ENCODE measurements at places on chromosomes 12 and 14.

DNA sequence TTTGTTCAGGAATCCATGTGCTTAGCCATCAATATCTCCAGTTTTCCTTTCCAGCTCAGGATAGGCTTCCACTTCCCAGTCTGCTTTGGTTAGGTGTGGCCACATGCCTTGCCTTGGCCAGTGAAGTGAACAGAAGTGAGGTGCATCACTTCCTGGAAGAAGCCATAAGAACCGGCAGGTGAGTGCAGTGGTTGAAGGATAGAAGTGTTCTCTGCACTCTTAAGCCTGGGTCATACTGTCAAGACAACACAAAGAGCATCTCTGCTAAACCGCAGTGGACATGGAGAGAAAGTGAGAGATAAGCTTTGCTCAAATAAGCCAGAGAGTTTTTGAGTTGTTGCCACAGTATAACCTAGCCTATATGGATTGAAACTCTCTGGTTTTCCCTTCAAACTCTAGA is 11.4 kb downstream of the GNG2 start:
- DNase-seq = no peak

DNA sequence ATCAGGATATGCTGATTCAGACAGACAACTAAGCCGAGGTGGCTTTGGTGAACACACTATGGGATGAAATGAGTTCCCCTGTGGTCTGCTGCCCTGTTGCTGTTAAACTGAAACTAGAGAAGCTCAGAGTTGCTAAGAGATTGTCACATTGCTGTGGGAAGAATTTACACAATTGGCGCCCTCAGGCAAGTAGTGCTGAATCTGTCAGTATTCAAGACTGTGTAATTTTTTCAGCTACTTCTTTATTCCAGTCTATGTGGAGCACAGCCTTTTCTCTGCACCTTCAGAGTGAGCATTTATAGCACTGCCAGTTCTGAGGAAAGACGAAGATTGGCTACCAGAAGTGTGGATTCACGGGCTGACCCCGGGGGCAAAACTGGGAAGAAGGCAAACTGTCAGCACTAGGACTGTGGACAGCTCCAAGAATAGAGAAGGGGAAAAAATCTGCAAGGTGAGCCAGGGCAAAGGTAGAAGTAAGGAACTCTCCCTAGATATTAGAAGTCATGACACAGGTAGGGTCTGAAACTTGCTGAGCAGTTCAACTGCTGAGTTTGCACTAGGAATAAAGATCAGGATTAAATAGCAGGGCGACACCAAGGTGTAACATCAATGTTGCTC is 218.8 kb upstream of the TMPO start:
- no peak for DNase-seq

GRCh38 chr12:52604859-52605258 is 3.6 kb upstream of the KRT72 start:
- no peak for DNase-seq

DNA sequence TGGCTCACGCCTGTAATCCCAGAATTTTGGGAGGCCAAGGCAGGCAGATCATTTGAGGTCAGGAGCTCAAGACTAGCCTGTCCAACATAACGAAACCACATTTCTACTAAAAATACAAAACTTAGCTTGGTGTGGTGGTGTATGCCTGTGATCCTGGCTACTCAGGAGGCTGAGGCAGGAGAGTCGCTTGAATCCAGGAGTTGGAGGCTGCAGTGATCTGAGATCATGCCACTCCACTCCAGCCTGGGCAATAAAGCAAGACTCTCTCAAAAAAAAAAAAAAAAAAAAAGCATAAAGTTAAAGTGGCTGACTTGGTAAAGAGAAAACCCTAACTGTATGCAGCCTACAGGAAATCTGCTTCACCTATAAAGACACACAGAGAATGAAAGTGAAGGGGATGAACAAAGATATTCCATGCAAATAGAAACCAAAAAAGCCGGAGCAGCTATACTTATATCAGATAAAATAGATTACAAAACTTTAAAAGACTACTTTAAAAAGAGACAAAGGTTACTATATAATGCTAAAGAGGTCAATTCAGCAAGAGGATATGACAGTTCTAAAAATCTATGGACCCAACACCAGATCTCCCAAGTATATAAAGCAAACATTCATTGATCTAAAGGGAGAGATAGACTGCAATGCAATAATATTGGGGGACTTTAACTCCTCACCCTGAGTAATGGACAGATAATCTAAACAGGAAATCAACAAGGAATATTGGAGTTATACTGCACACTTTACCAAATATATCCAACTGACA is 4.1 kb downstream of the CLEC2B start:
- DNase-seq = no peak

DNA sequence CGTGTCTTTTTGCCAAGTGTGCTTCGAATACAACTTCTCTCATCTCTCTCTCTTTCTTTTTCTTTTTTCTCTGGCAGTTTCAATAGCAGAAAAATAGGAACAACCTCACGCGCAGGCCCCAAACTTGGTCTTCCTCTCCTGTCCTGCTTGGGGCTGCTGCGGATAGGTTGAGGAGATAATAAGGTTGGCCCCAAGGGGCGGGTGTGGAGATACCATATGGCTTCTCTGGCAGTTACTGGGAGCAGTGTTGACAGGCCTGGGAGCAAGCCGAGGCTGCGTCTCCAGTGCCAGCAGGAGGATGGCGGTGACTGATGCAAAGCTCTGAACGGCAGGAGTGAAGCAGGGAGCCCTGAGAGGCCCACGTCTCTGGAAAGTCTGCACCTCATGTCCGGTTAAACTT is 89.5 kb upstream of the MANSC4 start:
- no peak for DNase-seq

DNA sequence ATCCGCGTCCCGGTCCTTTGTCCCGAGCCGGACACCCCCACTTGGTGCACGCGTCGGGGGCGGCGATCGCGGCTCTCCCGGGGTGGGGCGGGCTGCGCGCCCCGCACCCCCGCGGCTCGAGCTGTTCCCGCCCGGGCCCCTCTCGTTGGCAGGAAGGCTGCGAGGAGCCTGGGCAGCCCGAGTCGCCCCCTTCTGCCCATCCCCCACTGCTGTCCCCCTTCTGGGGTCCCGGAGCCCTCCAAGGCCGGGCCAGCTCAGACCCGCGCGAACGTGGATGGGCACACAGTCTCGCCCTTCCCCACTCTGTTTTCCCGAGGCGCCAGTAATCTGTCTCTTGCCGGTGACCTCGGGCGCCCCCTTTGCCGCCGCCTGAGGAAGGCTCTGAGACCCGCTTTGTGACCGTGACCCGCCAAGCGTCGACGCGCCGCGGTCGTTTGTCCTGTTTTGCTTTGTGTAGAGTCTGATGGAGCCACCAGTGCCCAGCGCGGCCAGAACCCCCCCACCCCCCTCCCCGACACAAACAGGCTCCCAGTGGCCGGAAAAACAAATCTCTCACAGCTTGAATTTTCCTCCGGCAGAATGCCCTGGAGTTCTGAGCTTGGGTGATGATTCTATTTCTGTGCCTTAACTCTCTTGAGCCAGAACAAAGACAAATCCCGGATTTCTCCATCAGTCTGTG is 610 bp downstream of the C14orf132 start:
- DNase-seq = peak; percentile 70

DNA sequence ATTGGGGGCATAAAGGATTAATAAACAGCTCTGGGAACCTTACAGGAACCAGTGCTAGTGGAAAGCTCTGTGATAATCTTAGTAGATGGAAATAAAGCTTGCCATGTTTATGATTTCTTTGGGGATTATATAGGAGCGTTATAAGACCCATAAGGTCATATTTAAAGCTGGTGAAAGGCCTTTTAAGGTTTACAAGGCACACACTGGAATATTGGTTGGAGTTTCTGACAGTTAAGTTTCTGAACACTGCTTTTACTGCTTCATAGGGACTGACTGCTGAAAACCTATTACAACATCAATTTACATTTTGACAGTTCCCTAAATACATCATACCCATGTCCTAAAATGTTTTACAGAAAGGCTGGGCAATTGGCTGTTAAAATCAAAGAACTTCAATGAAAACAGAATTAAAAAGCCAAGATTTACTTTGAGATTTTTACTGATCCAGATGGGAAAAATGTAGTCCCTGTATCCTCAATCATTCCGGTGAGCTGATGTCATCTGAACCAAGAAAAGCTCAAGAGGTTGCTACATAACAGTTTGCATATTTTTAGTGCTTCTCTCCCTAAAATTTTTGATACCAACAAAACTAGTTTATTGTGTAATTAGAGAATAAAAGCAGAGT is 153.7 kb upstream of the IGF1 start:
- DNase-seq = no peak

- no peak for DNase-seq
Measured at GRCh38 chr14:29097476-29097875, 330.9 kb downstream of the FOXG1 start.

GRCh38 chr12:5864972-5865371 is 80.1 kb downstream of the ANO2 start:
- DNase-seq = no peak

DNA sequence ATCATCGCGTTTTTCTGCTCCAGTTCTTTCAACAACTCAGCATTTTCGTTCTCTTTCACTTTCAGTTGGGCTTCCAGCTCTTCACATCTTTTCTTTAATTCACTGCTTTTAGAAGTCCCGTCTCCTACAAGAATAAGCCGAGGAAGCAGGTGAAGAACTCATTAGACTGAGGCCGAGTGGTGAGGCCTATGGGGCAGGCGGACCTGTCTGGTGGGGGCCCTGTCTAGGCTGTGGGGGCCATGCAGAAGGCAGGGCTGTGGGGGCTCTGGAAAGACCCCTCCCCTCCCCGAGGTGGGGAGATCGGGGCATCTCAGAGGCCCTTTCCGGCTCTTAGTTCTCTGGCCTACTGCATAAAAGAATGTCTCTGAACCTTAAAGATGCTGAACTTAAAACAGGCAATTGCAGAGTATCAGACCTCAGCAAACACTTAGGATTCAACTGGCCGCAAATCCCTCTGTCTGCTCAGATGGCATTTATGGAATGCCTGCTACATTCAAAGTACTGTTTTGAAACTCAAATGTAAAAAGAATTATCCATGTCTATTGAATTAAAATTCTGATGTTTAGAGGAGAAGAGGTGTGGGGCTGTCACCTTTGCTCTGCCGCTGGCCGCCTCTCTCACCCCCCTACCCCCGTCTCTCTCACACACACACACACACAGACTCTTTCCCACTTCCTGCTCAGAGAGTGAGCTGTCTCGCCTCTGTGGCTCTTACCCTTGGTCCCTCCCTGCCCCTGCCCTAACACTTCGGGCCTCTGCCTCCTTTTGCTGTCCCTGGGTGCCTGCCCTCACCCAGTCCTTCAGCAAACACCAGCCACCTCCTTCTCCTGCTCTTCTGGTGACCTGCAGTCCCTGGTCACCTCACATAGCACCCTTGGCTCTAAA is 34.7 kb downstream of the CCDC92 start:
- DNase-seq = no peak

- no peak for DNase-seq
Measured at GRCh38 chr14:100203962-100204834, 34.7 kb upstream of the YY1 start.

DNA sequence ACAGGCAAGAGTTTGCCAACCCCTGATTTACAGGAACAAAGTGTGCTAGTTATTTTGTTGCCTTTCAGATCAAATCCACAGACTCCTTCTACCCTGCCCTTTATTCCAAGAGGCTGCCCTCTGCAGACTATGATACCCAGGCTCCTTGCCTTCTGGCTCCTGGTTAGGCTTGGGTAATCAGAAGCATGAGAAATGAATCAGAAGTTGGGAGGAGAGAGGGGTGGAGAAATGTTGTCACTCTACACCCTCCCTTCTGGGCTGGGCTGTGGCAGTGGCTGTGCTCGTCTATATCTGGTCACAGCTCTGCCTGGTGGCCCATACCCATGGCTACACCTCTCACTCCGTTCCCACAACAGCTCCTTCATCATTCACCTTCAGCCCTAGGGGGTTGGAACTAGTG is 204.6 kb upstream of the PLXNC1 start:
- DNase-seq = no peak

GRCh38 chr12:43832463-43833168 is 3.3 kb upstream of the TMEM117 start:
- DNase-seq = no peak

DNA sequence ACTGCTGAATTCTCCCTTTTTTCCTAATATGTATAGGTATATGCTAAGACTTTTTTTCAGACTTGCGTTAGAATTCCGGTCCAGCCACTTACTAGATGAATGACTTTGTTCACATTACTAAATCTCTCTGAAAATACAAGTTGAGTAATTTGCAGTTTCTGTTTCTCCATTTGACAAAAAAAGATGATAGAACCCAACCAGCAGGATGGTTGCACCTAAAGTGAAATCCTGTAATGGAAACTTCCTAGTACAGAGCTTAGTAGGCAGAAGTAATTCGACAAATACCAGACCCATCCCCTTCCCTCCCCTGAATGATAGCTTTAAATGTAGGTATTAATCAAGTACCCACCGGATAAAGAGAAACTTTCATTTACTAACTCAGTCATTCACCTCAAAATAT is 113.6 kb upstream of the RAP1B start:
- no peak for DNase-seq

- no peak for DNase-seq
Measured at GRCh38 chr12:10454531-10454930, 1.4 kb upstream of the KLRC1 start.

- DNase-seq = no peak
Measured at GRCh38 chr14:71597955-71598660, 334.1 kb upstream of the RGS6 start.

DNA sequence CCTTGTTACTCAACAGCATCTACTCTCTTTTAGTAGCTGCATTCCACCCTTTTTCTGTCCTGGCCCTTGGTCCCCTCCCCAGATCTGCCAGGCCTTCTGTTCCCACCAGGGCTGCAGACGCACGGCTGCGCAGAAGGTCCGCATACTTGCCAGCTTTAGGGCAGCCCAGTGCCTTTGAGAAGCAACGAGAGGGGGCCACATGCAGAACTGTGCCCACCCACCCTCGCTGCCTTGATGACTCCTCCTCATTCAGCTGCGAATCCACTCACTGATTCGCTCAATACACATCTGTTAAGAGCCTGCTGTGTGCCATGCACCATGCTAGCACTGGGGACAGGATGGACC is 39.2 kb downstream of the PRIMA1 start:
- no peak for DNase-seq

DNA sequence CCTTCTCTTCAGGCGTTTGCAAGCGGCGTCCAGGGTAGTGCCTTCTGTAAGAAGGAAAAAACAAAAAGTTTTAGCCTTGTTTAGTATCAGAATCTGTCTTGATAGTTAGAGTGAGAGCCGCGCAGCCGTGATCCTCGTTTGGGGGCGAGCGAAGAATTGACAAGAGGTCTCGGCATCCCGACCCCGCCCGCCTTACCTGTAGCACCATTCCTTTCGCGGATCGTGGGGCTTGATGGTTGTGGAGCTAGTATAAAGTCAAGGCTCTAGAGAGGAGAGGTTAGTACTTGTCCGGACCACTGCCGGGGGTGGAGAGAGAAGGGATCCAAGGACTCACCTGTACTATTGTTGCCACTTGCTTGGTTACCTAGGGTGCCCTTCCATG is 494 bp downstream of the TMTC3 start:
- DNase-seq = peak; percentile 68

GRCh38 chr14:74574706-74575105 is 37.3 kb downstream of the LTBP2 start:
- peak; percentile 60 for DNase-seq

- DNase-seq = no peak
Measured at GRCh38 chr14:27164139-27164538, 566.3 kb upstream of the NOVA1 start.

DNA sequence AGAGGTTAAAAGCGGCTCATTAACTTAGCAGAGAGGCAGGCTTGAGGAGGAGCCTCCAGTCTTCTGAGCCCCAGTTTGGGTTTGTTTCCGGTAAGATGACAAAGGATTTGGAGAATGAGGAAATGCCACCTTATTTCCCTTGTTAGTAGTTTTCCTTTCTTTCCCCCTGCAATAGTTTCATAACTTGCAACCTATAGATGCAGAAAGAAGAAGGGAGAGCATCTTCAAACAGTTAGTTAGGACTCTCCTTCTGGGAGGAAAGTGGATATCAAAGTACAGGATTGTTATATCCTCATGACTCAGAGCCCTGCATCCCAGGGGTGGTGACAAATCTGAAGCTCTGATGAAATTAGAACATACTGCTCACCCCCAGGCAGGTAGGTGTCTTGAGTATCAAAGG is 180.7 kb upstream of the SLC38A2 start:
- no peak for DNase-seq

Data from sigmoid colon (tissue), 7 donors.